Chondrocyte (in vitro differentiated cells): ENCODE measurements at places on chromosomes 7 and 10. TPM values are rescaled to one million over a fixed set of nuclear protein-coding genes. Genes with fewer than 3 reads are reported as not detected.

Gene GHRHR
- total RNA-seq = not detected in 3 replicates

Gene SUN3
- not detected in 3 replicates for total RNA-seq

Gene AKR1C8
- not detected in 3 replicates for total RNA-seq

Gene OR2A5
- total RNA-seq = not detected in 3 replicates

Gene FAM131B
- 3.0 to 4.0 TPM (median 3.1 TPM) in 3 replicates for total RNA-seq

Gene PROSER2
- total RNA-seq = 15.2 to 23.8 TPM (median 15.6 TPM) in 3 replicates

Gene TFEC
- 0.05 to 0.23 TPM (median 0.17 TPM) in 3 replicates for total RNA-seq

Gene SFTPA1
- not detected in 3 replicates for total RNA-seq

Gene ANKRD7
- total RNA-seq = not detected in 3 replicates

Gene APBB1IP
- total RNA-seq = not detected in 3 replicates

Gene ABCB1
- total RNA-seq = not detected in 3 replicates

Gene MYOF
- 291 to 526 TPM (median 524 TPM) in 3 replicates for total RNA-seq

Gene HOXA6
- total RNA-seq = not detected in 3 replicates

Gene ENO4
- total RNA-seq = 0.45 to 3.2 TPM (median 0.90 TPM) in 3 replicates

Gene AKR1D1
- not detected in 3 replicates for total RNA-seq

Gene C7orf25
- total RNA-seq = 8.9 to 11.2 TPM (median 9.7 TPM) in 3 replicates

Gene HECTD2
- total RNA-seq = 33.4 to 51.8 TPM (median 41.2 TPM) in 3 replicates

Gene OR9A2
- not detected in 3 replicates for total RNA-seq

Gene ANXA8L1
- 0.27 to 0.97 TPM in 2 of 3 replicates, not detected in the other for total RNA-seq

Gene BMPER
- total RNA-seq = 0.30 to 0.63 TPM (median 0.62 TPM) in 3 replicates

Gene MKX
- 19.2 to 28.8 TPM (median 22.1 TPM) in 3 replicates for total RNA-seq

Gene TUBAL3
- total RNA-seq = not detected in 3 replicates

Gene SYT15
- 11.6 to 44.3 TPM (median 14.5 TPM) in 3 replicates for total RNA-seq

Gene GSAP
- total RNA-seq = 0.58 to 3.1 TPM (median 1.9 TPM) in 3 replicates

Gene DEPP1
- 9.4 to 105 TPM (median 105 TPM) in 3 replicates for total RNA-seq

Gene CALHM3
- total RNA-seq = not detected in 3 replicates

Gene UTF1
- not detected in 3 replicates for total RNA-seq

Gene YKT6
- 126 to 133 TPM (median 131 TPM) in 3 replicates for total RNA-seq

Gene CRPPA
- 4.9 to 5.8 TPM (median 5.2 TPM) in 3 replicates for total RNA-seq

Gene SAP25
- total RNA-seq = 0.70 to 1.1 TPM in 2 of 3 replicates, not detected in the other

Gene NFKB2
- total RNA-seq = 29.4 to 38.0 TPM (median 35.9 TPM) in 3 replicates

Gene OR2A1
- total RNA-seq = not detected in 3 replicates

Gene KIAA1217
- 12.4 to 15.1 TPM (median 13.2 TPM) in 3 replicates for total RNA-seq
